DMS 273 treated with DMSO at 0.1 percent for 48 hours (cell line): ENCODE measurements at places on chromosomes 7 and 10.
A peak's percentile ranks its signal among the peaks of the same experiment; 100 is the strongest.

GRCh38 chr7:147022056-147022455 is 905.5 kb downstream of the CNTNAP2 start:
- no peak for DNase-seq

- no peak for DNase-seq
Observed at GRCh38 chr10:83346266-83346910, 792.9 kb upstream of the GHITM start.

- no peak for DNase-seq
Observed at GRCh38 chr7:74329225-74329624, 40.0 kb downstream of the CLIP2 start.

- DNase-seq = no peak
Observed at GRCh38 chr7:56079450-56080185, 13.1 kb downstream of the PHKG1 start.

DNA sequence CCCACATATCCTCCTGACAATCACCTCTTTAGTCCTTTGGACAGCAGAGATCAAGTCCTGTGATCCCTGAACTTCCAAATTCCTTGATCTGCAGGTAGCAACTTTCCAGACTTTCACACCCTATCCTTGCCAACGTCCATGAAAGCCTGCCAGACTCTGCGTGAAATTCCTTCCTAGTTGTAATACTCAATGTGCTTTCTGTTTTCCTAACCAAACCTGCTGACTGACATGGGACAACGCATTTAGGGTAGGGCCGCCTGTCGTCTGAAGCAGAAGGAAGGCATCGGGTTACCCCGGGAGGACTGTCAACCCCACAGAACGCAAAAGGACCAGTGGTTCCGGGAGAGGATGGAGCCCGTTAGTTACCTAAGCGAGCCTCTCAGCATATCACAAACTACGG is 23.9 kb downstream of the ITGA8 start:
- DNase-seq = no peak

GRCh38 chr10:35684586-35684985 is 42.5 kb upstream of the FZD8 start:
- no peak for DNase-seq

GRCh38 chr7:37071124-37071523 is 346.8 kb upstream of the AOAH start:
- DNase-seq = no peak

DNA sequence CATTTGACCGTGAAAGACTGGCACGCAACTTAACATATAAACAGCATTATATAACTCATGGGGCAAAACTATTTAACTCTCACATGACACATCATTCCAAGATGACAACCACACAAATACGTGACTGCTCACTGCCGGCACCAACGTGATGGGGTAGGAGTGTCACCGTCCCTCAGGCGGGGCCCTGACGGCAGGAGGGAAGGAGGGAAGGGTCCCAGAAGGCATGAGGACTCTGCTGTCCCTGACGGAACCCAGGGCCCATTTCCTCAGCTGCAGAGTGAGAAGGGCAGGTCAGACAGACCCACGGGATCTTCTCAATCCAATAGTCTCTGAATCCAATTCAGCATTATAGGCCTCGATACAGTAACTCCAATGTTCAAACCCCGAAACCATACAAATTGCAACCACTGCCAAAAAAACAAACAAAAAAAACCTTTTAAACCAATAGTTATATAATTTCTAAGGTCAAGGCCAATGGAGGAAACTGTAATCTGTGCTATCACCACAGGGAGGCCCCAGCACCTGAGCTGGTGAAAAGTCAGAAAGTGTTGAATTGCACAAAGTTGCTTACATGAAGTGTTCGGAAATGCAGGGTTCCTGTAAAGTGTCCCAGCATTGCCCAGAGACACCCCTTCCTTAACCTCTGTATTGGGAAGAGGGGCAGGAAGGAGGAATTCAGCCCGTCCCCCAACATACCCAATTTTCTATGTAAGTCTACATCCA is 137.4 kb downstream of the TNS3 start:
- DNase-seq = peak; percentile 13

DNA sequence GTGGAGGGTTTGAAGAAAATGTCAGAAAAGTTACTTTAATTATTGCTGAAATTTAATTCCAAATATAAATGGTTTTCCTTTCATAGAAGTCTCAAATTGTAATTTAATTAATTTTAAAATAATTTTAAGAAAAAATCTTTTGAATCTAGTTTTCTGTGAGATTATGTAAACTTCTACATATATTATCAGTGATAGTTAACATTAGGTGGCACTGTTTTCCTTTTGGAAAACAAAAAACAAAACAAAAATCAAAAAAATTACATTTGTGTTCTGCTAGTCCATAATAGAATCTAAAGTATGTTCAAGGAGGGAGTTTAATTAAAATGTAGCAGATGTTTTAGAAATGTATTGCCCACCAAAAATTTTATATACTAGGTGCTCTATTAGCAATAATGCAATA is 1456.7 kb downstream of the REEP3 start:
- DNase-seq = no peak

GRCh38 chr7:593324-594115 is 73.9 kb upstream of the PDGFA start:
- no peak for DNase-seq

GRCh38 chr7:98213888-98214810 is 2.9 kb downstream of the BHLHA15 start:
- no peak for DNase-seq

DNA sequence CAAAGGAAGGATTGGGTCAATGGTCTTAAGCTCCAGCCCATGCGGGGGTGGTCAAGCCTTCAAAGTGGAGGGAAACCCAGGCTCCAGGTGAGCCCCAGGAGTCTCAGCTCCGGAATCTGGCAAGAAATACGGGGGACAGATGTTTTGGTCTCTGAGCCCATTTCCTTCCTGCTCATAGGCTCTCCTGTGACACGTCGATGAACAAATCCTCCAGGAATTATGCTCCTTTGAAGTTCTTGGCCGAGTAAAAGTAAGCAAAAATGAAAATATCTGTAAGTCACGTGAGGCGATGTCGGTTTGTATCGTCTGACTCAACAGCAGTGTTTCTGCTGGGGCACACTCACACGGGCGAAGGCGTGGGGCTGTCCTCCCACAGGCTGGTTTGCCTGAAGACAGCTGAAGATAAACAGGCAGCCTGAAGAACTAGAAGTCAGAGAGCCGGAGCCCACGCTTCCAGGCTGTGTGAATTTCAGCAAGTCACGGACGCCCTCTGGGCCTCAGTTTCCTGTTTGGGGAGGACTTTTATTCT is 52.6 kb upstream of the SMNDC1 start:
- no peak for DNase-seq

- DNase-seq = no peak
Observed at GRCh38 chr7:30859940-30860496, 51.6 kb upstream of the AQP1 start.

- no peak for DNase-seq
Observed at GRCh38 chr7:42661312-42661711, 250.6 kb downstream of the C7orf25 start.

DNA sequence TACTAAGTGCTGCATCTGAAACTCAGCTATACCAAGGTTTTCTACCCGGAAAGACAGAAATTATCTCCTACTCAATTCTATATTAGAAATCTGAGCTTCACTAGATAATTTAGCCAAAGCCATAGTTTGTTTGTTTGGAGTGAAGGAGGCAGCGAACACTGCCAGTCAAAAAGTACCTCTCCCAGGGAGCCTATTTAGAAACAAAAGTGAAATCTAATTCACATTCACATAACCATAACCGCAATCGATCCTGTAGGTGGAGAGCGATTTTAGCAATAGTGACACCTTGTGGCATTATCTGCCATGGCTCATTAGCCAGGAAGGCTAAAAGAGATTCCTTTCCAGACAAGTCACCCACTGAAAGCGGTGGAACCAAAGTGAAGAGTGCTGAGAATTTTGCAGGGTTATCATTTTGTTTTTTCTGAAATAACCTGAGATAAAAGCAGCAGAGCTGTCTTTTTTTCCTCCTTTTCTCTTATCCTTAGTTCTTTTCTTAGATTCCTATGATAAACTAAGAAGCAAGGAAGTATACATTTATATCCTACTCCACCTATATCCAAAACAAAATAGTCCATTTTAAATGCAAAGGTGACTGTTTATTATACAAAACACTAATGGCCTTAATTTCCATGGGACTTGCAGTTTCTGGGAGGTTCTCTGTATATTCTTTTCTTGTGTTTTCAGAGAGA is 83.7 kb upstream of the BET1 start:
- DNase-seq = no peak
